ENCODE measurements at places on chromosomes 11 and 22. TPM values are rescaled to one million over a fixed set of nuclear protein-coding genes. Genes with fewer than 3 reads are reported as not detected.

The KCNK4 gene
- total RNA-seq = not detected

The OPCML gene
- 0.88 TPM for total RNA-seq

The STX3 gene
- total RNA-seq = 23.2 TPM

The MS4A3 gene
- total RNA-seq = not detected

The CNIH2 gene
- 0.75 TPM for total RNA-seq

The PKDREJ gene
- total RNA-seq = 0.15 TPM

The TNNI2 gene
- total RNA-seq = 2.2 TPM

The SLC1A2 gene
- 1.1 TPM for total RNA-seq

The LINC01488 gene
- not detected for total RNA-seq
